Stimulated activated CD4-positive, alpha-beta T cell treated with anti-CD3 and anti-CD28 coated beads, Interleukin-2, amount 100 ng/mL, for 4 hours (primary cell): ENCODE measurements at places on chromosomes 5 and 9.

GRCh38 chr5:92104126-92104525 lies 721.0 kb upstream of the ARRDC3 start:
- no peak for DNase-seq

GRCh38 chr9:72695365-72695764 lies 174.0 kb downstream of the TMC1 start:
- DNase-seq = no peak

DNA sequence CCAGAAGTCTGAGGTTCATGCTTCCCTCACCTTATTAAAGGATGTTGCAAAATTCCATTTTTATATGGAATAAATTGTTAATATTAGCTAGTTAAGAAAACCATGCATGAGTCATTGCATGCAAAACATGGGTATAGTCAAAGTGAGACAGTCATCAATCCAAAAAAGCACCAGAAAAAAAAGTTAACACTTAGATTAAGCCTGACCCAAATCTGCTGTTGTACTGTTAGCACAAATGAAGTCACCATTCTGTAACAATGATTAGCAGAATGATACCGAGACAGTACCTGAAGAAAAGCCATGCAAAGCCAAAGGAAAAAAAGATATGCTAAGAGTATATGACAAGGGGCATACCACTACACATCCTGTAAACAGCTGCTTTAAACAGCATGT lies 49.5 kb downstream of the PKD2L2 start:
- DNase-seq = no peak

- no peak for DNase-seq
Measured at GRCh38 chr5:149426931-149427330, 47.8 kb upstream of the IL17B start.

DNA sequence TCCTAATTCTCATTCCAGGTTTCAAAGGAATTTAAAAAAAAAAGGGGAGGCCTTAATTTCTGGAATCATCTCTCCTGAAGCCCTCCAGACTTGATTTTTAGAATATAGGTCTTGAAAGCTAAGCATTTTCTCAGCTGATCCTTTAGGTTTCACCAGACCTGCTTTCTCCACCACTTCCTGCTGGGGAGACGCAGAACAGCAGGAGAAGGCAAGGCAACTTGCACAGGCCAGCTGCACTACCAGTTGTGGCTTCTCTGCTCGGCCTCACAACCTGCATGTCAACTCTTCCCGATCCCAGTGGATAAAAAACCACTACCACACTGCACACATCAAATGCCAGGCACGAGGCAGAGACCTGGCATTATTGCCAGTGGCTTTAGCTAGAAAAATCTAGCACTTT lies 119.8 kb downstream of the SIL1 start:
- no peak for DNase-seq

GRCh38 chr9:92425474-92425873 lies 1.2 kb upstream of the OMD start:
- DNase-seq = no peak

DNA sequence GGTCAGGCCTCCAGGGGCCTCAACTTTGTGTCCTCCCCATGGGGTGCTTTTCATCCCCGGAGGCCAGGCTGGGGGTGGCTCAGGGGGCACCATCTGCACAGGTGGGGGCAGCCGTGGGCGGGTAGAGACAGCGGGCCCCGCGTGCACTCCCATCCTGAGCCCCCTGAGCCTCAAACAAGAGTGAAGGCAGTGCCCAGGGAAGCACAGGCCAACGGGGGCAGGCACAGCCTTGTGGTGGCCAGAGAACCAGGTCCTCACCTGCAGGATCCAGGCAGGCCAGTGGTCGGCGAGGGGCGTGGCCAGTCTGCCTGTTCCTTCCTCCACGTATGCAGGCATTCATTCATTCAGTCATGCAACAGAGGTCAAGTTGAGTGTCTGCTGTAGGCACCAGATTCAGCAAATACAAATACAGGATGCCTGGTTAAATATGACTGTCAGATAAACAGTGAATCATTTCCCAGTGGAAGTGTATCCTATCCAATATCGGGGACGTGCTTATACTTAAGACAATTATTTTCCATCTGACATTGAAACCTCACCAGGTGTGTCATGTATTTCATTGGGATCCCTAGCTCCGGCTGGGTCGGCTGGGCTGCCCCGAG lies 22.3 kb downstream of the KCNT1 start:
- DNase-seq = no peak

GRCh38 chr9:124733964-124734740 lies 37.0 kb downstream of the NR6A1 start:
- DNase-seq = no peak

- DNase-seq = no peak
Measured at GRCh38 chr9:68690088-68690487, 15.0 kb upstream of the PIP5K1B start.

- DNase-seq = no peak
Measured at GRCh38 chr9:22241024-22241423, 205.6 kb upstream of the DMRTA1 start.

GRCh38 chr5:32004404-32004803 lies 169.7 kb downstream of the GOLPH3 start:
- no peak for DNase-seq

GRCh38 chr9:84493284-84493947 lies 152.9 kb upstream of the SLC28A3 start:
- DNase-seq = no peak

- DNase-seq = no peak
Measured at GRCh38 chr5:56561-57290, 35.2 kb upstream of the PLEKHG4B start.

DNA sequence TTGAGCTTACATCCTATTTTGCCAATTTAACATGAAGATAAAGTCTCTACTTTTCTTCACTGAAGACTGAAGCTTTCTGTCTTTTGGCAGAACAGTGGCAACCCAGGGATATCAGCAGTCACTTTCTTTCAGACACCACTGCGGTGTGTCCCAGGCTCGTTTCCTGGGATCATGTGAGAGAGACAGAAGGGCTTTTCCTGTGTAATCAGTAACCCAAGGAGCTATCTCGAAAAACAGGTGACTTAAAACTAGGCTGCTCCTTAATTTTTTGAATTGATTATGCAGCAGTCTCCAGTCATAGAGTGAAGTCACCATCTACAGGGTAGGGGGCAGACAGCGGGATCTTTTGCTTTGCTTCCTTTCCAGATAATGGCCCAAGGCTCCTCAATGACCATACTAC lies 68.5 kb downstream of the ZNF462 start:
- DNase-seq = no peak

DNA sequence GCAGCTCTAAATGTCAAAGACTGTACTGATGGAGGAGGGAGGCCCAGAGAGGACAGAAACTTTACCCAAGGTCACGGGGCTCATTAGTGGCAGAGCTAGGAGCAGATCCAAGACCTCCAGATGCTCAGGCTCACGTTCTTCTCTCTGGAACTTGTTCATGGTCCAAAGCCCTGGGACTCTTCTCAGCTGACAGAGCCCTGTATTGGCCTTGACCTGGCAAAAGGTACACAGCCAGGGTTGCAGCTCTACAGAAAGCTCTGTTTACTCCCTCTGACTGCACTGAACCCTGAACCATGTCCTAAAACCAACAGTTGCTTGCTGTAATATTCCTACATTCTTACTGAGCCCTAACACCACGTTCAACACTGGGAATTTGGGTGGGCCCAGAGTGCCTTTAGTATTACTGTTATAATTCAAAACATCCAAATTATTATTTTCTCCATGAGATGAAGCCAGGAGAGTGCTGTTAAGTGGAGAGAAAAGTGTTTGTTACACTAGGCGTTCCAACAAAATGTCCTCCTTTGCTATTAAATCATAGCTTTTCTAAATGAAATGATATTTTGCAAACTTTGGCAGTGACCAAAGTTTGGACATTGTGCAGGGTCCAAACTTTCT lies 602.4 kb upstream of the CLINT1 start:
- no peak for DNase-seq

DNA sequence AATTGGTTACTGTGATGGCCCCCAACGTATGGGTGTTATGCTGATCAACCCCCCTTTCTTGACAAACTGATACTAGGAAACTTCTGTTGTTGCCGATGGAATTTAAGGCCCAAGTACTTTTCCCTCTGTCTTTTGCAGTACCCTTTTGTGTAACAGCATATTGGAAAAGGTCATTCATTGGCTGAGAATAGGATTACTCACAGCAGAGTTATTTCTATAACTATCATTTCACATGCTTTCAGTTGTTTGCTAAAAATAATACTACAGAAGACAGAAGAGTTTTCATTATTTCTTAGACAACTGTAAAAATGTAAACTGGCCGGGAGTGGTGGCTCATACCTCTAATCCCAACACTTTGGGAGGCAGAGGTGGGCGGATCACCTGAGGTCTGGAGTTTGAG lies 329.5 kb downstream of the KIAA0825 start:
- DNase-seq = no peak

- no peak for DNase-seq
Measured at GRCh38 chr5:139058121-139058520, 140.0 kb downstream of the SIL1 start.

DNA sequence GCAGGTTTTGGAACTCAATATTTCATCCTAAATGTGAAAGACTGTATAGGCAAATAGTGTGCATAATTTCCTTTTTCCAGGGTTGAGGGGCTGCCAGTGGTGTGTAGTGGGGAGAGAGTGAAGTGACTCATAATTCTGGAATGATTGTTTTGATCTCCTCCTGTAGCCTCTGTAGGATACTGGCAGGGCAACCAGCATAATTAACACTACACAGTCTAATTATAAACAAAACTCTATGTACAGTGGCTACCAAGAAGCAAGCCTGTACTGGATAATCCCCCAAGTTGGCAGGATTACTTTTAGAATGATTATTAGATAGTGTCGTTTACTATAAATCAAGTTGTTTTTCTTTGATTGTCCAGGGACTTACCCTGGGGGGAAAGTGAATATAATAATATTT lies 32.2 kb downstream of the LNPEP start:
- no peak for DNase-seq

DNA sequence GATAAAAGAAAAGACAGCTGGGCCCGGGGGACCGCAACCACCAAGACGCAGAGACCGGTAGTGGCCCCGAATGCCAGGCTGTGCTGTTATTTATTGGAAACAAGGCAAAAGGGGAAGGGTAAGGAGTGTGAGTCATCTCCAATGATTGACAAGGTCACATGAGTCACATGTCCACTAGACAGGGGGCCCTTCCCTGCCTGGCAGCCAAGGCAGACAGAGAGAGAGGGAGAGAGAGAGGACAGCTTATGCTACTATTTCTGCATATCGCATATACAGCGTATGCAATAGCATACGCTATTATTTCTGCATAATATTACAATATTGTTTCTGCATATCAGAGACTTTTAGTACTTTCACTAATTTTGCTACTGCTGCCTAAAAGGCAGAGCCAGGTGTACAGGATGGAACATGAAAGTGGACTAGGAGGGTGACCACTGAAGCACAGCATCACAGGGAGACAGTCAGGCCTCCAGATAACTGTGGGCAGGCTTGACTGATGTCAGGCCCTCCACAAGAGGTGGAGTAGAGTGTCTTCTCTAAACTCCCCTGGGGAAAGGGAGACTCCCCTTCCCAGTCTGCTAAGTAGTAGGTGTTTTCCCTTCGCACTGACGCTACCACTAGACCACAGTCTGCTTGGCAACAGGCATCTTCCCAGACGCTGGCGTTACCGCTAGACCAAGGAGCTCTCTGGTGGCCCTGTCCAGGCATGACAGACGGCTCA lies 50.3 kb downstream of the RFX3 start:
- DNase-seq = no peak

DNA sequence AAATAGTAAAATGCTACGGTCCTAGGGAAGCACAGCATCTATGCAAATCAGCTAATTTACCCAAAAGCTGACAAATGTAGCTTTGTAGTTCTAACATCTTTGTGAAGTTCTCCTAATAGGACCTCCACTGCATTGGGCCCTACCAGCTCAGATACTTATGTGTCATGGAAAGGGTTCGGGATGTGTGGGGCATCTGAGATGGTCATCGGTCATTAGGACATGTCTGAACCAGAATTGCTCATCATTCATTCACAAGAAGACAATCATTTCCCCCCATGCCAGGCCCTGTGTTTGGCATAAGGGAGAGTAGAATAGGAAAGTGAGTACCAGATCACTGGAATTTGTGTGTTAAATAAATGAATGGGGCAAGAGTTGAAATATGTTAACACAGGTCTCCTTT lies 35.7 kb downstream of the PWWP2A start:
- no peak for DNase-seq

DNA sequence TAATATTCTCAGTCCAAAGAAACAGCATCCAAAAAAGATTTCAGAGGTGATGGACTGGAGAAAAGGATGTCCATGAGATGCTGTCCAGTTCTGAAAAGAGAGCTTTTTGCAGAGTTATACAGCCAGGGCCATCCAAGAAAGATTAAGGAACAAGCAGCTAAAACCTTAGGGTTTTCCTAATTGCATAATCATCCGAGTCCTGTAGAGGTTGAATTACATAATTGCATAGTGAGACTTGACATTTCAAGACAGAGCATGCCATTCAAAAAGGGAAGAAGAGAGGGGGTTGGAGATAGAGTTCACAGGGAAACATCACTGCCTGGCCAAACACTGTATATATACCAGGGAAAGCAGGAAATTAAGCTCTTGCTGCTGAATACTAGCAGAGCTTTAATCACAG lies 1729.2 kb upstream of the WWC1 start:
- no peak for DNase-seq

- DNase-seq = no peak
Measured at GRCh38 chr9:4592886-4593285, 69.2 kb upstream of the PLPP6 start.

GRCh38 chr9:133050781-133051180 lies 11.0 kb upstream of the CEL start:
- DNase-seq = no peak

- DNase-seq = no peak
Measured at GRCh38 chr5:87231037-87231808, 36.5 kb upstream of the RASA1 start.

- no peak for DNase-seq
Measured at GRCh38 chr9:83669067-83669466, 38.7 kb downstream of the UBQLN1 start.

DNA sequence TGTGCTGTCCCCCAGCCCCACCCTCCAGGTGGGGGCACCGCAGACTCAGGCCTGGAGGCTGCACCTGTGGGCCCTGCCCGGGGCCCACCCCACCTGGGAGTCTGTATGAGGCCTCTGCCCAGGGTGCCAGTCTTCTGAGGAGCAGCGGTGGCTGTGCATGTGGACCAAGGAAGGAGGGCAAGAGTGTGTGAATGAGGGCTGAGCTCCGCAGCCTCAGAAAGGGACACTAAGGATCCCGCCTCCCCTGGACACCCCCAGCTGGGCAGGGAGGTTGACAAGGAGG lies 19.1 kb downstream of the FGD3 start:
- no peak for DNase-seq

DNA sequence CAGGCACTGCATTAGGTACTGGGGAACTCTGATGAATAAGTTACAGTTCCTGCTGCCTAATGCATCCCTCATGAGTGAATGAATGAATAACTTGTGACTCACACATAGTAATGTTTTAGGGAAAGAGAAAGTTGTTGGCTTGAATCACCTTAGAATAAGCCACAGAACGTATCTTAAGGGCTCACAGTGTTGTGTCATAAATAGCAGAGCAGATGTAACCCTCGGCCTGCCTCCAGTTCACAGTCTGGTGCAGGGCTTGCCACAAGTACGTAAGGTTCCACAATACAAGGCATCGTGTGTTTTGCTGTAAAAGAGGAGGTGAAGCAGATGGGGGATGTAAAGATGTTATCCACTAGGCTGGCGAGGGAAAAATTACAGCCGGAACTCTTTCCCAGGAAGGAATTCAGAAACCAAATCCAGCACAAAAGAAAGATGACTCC lies 218.7 kb downstream of the TRPM3 start:
- DNase-seq = no peak

- DNase-seq = no peak
Measured at GRCh38 chr9:137247135-137247915, 3.8 kb upstream of the STPG3 start.

GRCh38 chr9:135976944-135977343 lies 15.8 kb upstream of the UBAC1 start:
- DNase-seq = no peak
